ENCODE measurements at places on chromosomes 7 and 10.

GRCh38 chr10:73054286-73054685, 42.4 kb downstream of the P4HA1 start:
- no peak for DNase-seq

DNA sequence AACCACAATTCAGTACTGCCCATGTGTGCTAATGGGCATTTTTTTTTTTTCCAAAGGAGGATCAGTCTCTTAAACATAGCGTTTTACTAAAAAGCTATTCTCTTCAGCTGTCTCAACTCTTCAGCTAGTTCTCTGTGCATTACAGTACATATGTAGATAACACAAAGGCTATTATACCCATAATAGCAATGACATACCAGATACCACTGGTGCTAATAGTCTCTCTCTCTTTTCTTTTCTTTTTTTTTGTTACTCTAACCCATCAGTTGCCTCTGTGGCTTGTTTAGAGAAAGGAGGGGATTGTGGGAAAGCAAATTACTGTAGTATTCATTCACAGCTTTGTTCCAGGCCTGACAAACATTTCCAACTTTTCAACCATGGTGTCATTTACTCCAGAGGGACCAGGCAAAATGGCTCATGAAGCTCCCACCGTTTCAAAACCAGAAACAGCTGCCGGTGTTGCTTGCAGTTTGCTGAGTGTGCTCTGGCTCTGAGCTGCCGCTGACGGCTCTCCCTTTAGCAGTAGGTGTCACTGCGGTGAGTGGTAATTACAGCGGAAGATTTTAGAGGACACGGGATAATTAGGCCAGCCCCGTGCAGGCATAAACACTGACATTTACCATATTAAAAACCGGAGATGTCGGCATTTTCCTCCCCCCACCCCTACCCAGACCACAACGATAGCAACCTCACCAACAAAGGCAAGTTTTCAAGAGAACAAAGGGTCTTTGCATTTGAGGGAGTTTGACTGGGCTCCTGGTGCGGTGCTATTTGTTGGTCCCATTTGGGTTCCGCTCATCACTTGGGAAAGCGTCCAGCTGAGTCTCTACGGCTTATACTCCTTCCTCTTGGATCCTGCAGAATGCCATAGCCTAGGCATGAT, 1005.5 kb downstream of the KCNMA1 start:
- DNase-seq = no peak

- no peak for DNase-seq
Observed at GRCh38 chr10:97353945-97354344, 19.4 kb upstream of the FRAT2 start.

- DNase-seq = no peak
Observed at GRCh38 chr7:20183086-20183485, 34.1 kb downstream of the MACC1 start.

- DNase-seq = no peak
Observed at GRCh38 chr10:96228408-96228994, 42.9 kb downstream of the BLNK start.

DNA sequence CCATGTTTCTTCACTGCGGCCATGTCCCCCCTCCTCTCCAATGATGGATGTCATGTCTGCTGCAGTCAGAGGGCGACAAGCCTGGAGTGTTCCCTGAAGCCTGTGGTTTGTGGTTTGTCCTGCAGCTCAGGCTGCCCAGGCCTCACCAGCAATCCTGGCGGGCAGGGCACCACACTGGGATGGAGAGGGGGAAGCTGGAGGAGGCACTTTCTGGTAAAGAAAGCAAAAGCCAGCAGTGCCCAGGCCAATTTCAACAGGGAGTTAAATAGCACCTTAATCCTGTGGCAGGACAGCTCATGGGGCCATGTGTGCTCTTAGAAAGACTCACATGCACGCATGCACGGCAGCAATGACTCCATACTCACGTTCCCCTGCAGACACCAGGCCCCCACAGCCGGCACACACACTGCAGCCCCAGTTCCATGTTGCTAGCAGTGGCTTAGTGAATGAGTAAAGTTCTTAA, 158.3 kb downstream of the EGFR start:
- no peak for DNase-seq

- DNase-seq = no peak
Observed at GRCh38 chr10:110695539-110695886, 51.4 kb downstream of the RBM20 start.

GRCh38 chr7:142303650-142304049, 45.8 kb upstream of the PRSS58 start:
- no peak for DNase-seq

- DNase-seq = peak; percentile 21
Observed at GRCh38 chr7:4830176-4830575, 31.7 kb downstream of the PAPOLB start.

GRCh38 chr7:122438006-122438405, 133.5 kb upstream of the FEZF1 start:
- DNase-seq = no peak

DNA sequence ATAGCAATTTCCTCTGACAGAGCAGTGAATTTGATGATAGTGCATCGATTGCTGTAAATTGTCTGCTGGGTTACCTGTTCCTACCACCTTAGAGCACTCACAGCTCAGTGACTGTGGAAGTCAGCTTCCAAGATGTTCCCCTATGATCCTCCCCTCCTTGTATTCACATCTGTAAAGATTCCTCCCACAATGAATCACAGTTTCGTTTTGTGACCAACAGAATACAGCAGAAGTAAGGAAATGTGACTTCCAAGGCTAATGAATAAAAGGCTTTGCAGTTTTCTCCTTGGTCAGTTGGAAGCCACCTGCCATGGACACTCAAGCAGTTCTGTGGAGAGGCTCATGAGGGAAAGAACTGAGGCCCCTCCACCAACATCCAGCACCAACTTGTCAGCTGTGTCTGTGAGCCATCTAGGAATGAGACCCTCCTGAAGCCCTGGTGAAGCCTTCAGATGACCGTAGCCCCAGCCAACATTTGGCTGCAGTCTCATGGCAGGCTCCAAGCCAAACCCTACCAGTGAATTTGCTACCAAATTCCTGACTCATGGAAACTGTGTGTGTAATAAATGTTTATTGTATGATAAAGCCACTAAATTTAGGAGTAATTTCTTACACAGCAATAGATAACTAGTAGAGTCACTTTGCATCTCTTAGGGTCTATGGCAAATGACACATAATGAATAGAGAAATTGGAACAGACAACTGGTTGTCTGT, 309.5 kb upstream of the NPVF start:
- no peak for DNase-seq

DNA sequence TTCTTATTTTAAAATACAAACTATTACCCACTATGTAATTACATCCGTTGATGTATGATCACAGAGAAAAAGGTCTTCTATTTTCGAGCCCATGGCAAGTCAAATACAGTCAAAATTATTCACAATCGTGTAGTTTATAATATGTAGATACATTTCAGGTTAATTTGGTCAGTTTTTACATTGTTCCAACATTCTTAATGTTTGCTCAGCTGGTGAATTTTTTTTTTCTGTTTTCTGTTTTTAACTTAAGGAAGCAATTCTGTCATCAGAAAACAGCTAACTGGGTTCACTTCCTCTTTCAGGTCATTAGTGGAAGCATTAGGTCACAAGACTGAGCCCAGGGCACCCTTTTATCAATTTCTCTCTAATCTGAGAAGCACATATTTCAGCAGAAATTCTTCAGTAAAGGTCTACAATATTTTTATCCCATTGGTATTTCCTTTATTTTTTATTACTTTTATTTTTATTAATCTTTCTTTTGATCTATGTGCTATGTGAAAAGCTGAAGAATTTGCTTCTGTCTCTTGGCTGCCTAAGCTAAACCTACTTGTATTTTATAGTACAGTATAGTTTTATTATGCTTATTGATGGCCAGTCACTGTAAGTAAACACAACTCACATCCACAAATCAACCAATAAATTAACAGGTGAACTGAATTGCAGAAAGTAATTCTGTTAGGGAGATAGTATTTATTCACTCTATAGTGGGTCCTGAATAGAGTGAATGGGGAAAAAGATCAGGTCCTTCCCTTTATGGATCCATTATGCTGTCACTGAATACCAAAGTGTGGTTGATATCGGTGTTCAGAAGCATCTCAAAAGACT, 84.6 kb downstream of the ICA1 start:
- no peak for DNase-seq

DNA sequence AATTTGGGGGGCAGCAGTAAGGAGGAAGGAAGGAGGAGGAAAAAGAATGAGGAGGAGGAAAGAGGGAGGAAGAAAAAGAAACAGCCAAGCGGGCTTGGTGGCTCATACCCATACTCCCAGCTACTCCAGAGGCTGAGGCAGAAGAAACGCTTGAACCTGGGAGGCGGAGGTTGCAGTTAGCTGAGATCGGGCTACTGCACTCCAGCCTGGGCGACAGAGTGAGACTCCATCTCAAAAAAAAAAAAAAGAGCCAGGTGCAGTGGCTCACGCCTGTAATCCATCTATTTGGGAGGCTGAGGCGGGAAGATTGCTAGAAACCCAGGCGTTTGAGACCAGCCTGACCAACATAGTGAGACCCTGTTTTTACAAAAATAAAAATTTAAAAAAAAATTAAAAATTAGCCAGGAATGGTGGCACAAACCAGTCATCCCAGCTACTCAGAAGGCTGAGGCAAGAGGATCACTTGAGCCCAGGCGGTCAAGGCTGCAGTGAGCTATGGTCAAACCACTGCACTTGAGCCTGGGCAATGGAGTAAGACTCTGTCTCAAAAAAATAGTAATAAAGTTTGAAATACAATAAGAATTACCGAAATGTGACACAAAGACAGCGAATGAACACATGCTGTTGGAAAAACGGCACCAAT, 14.1 kb upstream of the CRCP start:
- DNase-seq = no peak

- no peak for DNase-seq
Observed at GRCh38 chr7:27202862-27203134, 2.9 kb upstream of the HOXA13 start.

GRCh38 chr10:98172495-98172894, 38.0 kb downstream of the R3HCC1L start:
- DNase-seq = no peak

DNA sequence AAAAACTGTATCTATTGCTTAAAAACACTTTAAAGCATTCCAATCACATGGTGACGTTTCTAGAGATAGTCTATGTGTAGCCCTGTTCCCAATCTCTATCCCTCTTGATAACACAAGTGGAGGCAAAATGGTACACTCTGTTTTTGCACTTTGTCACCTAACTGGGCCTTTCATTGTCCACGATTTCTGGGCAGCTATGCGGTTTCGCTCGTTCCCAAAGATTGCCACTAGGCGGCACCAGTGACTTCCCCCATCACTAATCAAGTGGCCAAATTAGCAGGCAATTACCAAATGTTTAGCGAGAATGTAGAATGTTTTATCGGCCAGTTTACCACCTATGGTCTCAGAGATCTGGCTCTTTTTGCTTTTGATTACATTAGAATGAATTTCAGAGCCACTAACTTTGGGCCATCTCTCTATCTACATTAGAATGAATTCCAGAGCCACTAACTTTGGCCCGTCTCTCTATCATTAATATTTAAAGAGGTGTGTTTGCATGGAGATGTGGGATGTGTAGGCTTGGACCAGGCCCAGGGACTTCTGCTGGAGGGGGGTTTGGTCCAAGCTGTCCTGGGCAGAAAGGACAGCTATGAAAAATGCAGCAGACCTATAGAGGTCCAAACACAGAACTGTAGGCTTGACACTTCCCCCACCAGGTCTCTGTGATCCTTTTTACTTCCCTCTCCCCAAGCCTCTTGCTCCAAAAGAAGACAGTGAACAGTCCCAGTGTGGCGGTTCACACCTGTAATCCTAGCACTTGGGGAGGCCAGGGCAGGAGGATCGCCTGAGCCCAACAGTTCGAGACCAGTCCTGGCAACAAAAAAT, 90.1 kb downstream of the EPC1 start:
- peak; percentile 50 for DNase-seq

- no peak for DNase-seq
Observed at GRCh38 chr7:67392596-67393438, 396.2 kb downstream of the TYW1 start.

- no peak for DNase-seq
Observed at GRCh38 chr10:63206997-63207811, 74.1 kb downstream of the NRBF2 start.

DNA sequence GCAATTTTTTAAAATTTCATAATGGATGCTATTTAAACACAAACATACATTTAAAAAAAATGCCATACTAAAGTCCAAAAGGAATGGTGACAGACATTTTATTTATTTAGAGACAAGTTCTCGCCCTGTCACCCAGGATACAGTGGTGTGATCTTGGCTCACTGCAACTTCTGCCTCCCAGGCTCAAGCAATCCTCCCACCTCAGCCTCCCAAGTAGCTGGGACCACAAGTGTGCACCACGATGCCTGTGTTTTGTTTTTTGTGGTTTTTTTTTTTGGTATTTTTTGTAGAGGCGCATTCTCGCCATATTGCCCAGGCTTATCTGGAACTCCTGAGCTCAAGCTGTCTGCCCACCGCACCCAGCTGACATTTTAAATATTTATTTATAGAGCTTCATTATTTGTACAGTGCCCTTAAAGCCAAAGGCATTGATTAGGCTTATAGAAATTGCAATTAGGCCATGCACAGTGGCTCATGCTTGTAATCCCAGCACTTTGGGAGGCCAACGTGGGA, 703.5 kb downstream of the AUTS2 start:
- DNase-seq = no peak

DNA sequence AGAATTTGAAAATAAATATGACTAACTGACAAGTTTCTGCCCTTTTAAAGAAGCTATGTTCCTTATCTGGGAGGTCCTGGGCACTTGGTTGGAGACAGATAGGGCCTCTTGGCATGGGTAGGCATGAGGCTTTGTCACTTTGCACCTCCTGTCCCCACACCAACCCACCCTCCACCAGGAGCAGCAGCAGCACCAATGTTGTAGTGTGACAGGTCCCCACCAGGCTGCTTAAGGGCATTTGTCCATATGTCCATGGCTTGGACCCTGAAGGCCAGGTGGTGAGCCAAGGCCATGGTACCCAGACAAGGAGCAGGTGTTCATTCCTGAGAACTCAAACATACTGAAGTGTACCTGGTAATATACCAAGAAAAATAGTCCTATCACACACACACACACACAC, 629.1 kb downstream of the ACTR3B start:
- DNase-seq = no peak

- DNase-seq = no peak
Observed at GRCh38 chr10:120606051-120606764, 149.2 kb downstream of the PLPP4 start.

- DNase-seq = no peak
Observed at GRCh38 chr10:84447701-84448400, 119.5 kb downstream of the CCSER2 start.

- no peak for DNase-seq
Observed at GRCh38 chr7:136399385-136399784, 422.2 kb upstream of the MTPN start.

GRCh38 chr10:32163071-32163761, 107.0 kb upstream of the KIF5B start:
- no peak for DNase-seq

DNA sequence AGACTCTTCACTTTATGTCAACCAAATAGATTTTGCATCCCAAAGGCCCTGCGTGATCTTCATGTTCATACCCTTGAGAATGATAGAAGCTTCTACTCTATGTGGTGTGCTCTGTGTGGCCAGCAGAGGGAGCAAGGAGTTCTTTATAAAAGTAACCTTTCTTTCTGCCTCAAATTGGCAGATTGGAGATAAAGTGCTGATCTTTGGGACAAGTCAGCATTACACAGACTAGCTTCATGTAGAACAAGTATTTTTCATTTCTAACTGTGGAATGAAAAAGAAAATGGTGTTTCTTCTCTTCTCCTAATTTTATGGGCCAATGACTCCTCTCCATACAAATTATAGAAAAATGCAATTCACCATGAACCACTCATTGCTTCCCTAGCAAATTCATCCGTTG, 1214.1 kb downstream of the SORCS1 start:
- DNase-seq = no peak

GRCh38 chr7:25804154-25804553, 347.8 kb upstream of the NFE2L3 start:
- no peak for DNase-seq

Measured in stimulated activated CD8-positive, alpha-beta memory T cell treated with anti-CD3 and anti-CD28 coated beads, Interleukin-7, amount 100 ng/mL, for 24 hours (primary cell).